Muscle of leg (tissue), 16 donors: ENCODE measurements at places on chromosomes 3 and 15. TPM values are rescaled to one million over a fixed set of nuclear protein-coding genes. Genes with fewer than 3 reads are reported as not detected.

DNA sequence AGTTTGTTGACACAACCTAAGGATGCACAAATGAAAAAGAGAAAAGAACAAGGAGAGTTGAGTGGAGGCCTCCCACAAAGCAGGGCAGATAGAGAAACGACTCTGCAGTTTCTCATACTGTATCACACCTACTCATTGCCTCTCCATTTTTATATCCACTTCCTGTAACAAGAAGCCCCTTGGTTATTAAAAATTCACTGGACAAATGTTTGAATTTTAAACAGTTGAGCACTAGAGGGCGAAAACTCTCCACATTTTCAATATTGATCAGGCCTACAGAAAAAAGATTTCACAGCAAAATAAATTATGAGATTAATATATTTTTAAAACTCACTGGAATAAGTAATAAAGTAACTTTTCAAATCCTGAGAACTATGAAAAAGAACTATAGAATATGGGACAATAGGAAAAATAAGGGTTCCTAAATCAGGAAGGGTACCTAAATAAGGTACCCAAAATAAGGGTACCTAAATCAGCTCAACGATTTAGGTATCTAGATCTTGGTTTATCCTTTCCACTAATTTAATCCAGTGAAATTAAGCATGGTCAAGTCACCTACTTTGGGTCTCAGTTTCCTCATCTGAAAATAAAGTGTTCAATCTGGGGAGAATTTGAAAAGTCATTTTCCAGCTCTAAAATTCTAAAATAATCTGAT is 47.0 kb upstream of the PPIB start:
- peak; percentile 63 for DNase-seq

GRCh38 chr3:183828538-183828870 is 3.1 kb upstream of the MAP6D1 start:
- DNase-seq: no peak

DNA sequence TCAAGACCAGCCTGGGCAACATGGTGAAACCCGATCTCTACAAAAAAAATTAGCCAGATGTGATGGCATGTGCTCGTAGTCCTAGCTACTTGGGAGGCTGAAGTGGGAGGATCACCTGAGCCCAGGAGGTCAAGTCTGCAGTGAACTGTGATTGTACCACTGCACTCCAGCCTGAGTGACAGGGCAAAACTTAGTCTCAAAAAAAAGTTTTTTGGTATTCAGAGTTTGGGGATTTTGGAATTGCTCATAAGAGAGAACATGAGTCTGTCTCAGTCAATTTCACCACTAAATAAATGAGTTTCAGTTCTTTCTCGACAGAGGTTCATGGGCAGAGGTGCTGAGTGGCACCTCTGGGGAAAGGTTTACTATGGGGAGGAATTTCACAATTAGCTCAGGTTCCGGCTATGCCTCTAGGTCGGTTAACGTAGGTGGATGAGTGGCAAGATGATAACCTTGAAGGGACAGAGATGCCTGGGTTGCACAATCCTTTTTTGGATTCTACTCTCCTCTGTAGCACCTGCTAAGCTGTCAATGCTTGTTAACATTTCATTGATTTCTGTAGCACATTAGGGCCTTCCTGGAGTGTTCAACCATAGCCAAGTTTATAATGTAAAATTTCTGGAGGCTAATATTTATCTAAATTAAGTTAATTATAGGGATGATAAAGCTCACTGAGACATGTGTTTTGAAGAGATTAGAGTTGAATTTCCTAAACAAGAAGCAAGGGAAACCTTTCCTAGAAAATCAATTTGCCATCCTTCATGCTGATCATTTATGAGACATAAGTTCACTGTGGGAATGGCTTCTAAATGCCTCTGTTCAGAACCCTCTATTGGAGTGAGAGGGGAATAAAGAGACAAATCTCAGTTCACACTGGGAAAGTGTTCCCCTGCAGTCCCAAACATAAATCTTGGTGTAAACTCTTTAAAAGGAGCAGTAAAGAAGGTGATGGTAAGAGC is 37.4 kb upstream of the DCP1A start:
- no peak for DNase-seq

- no peak for DNase-seq
Measured at GRCh38 chr3:171013822-171014748, 12.4 kb downstream of the SLC2A2 start.

The ZPLD1 gene
- total RNA-seq: under 0.01 TPM

The DZIP1L gene
- 12.8 TPM for total RNA-seq

The MOBP gene
- total RNA-seq: not detected
